ENCODE measurements at places on chromosomes 1 and 21.

GRCh38 chr1:79741720-79742421, 735.3 kb upstream of the ADGRL4 start:
- DNase-seq: no peak

DNA sequence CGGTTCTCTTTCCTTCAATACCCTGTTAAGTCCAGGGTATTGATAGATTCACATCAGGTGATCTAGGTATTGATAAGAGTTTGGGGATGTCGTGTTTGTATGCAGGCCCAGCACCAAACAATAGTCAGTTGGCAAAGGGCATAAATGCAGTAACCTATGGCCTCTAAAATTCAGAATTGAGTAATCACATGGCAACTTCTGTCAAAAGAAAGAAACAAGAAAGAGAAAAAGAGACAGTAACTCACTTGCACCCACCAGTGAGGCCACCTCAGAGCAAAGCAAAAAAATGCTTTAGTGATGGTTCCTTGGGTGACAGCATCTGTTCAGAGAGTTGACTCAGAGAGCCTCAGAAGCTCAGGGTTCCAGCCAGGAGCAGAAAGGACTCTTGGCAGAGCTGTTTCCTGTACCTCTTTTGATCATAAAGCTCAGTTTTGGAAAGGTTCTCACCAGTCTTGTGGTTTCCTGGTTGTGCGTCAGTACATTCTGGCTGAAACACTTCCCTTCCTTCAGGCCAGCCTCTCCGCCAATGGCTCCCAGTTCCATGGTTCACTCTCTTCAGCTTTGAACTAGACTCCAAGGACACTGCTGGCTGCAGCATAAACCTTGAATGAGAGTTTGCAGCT, 70.1 kb upstream of the GORAB start:
- DNase-seq: no peak

GRCh38 chr1:54968551-54968950, 11.9 kb upstream of the TMEM61 start:
- DNase-seq: no peak

GRCh38 chr1:242120432-242120831, 121.5 kb upstream of the MAP1LC3C start:
- no peak for DNase-seq

DNA sequence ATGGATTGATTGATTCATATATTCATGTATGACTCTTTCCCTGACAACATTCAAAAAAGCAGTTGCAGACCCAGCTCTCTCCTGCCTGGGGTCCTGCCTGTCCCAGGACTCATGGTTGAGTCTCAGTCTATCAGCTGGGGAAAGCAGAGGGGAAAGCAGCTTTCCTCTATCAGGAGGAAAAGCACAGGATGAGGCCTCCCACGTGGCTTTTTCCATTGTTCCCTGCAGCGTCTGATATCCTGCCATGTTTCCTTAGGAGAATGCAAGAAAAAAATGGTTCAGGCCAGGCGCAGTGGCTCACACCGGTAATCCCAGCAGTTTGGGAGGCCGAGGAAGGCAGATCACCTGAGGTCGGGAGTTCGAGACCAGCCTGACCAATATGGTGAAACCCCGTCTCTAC, 133.0 kb upstream of the VAMP3 start:
- no peak for DNase-seq

- DNase-seq: no peak
These were observed 1350.0 kb upstream of the ADGRL2 start for GRCh38 chr1:80450711-80451110.

GRCh38 chr1:186443638-186444037, 17.3 kb downstream of the PDC start:
- DNase-seq: no peak

DNA sequence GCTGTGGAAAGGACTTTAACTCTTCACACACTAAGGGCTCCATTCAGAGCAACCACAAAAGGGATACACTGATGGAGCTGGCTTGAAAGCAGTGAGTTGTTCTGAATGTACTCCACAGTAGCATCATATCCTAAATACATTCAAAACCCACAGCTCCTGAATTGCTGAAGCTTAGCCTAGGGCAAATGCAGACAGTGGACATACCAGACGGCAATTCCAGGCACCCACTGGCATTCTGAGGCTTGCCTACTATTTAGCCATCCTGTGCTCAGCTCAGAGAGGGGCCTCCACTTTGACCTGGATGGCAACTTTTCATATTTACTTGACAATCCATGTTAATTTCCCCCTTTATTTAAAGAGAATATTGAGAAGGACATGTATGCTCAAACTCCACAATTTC, 303.5 kb downstream of the NTNG1 start:
- no peak for DNase-seq

GRCh38 chr1:155158991-155159390, 14.1 kb downstream of the KRTCAP2 start:
- DNase-seq: no peak

- DNase-seq: no peak
These were observed 80.5 kb upstream of the PRMT6 start for GRCh38 chr1:106975944-106976343.

DNA sequence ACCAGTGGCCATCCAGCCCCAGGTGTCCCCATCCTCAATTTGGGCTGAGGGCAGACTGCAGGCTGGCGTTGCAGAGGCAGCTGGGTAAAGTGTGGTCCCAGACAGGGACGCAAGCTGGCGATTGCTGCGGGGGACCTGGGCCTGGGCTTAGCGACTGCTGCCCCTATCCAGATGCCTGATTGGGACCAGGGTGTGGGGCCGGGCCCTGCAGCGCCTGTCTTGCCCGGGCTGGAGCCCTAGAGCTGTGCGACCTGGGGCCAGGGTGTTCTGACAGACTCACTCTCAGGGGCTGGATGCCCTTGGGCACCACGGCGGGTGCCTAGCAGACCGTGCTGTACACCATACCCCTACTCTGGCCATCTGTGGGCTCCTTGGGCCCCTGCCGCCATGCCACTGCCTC, 16.2 kb upstream of the FAAP20 start:
- no peak for DNase-seq

DNA sequence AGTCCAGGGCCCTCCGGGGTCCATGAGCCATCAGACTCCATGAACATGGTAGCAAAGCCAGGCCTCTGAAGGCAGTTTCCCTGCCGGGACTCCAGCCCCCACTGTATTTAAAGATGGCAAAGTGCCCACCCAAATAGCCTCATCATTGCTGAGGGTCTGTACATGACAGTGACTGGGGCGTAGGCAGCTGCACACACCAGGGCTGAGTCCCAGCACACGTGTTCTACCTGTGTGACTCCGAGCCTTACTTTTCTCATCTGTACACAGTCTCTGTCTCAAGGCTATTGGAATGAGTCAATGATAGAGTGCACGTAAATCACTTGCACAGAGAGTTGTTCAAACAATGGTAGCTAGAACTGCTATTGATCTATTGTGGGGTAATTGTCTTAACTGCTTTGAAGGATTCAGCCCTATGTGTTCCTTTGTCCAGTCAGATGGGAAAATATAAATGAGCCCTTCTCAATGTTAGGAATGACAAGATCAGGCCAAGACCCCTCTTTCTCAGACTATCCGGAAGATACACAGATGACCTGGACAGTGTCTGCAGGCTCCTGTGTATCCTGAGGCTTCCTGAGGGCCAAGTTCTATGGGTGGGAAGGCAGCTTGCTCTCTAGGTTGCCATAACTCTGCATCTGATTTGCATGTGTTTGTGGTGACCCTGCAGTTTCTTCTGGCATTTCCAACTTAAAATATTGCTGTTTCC, 48.9 kb downstream of the RASSF5 start:
- DNase-seq: no peak

- DNase-seq: no peak
These were observed 455.2 kb downstream of the AJAP1 start for GRCh38 chr1:5109633-5110032.

- no peak for DNase-seq
These were observed 3.0 kb upstream of the RGS2 start for GRCh38 chr1:192805832-192806323.

- DNase-seq: peak; percentile 20
These were observed 35.1 kb downstream of the NUAK2 start for GRCh38 chr1:205286335-205286950.

GRCh38 chr1:113846391-113847035, 25.0 kb downstream of the PTPN22 start:
- DNase-seq: no peak

DNA sequence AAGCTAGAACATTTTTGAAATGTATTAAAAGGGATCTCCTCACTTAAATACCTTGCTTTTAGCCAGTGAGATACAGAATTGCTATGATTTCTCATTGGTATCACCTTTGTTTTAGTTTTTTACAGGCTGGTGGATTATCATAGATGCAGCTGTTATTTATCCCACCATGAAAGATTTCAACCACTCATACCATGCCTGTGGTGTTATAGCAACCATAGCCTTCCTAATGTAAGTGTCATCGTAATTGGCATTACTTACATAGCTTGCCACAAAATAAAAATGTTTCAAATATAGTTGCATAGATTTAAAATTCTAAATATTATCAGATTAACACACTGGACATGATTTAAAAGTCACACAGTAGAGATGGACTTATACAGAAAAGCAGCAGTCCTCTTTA, 4.7 kb downstream of the TMEM50A start:
- DNase-seq: no peak

DNA sequence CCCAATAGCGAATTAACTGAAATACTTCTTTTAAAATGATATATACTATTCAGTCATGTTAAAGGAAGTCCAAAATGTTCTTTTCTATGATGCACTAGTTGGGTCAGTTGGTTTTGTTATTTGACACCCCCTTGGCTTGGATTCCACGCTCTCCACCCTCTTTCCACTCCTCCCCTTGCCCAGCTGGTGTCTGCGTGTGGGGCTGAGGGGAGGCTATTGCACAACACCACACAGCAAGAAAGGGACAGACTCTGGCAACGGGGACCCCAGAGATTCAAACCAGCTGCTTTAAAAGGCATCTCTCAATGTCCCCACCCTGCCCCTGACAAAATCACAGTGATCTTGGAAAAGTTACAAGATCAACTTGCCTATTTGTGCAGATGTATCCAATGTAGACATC, 394.3 kb downstream of the TGFB2 start:
- DNase-seq: no peak

GRCh38 chr1:150022357-150022756, 11.8 kb upstream of the OTUD7B start:
- no peak for DNase-seq

- no peak for DNase-seq
These were observed 140.8 kb downstream of the LHX8 start for GRCh38 chr1:75274920-75275506.

DNA sequence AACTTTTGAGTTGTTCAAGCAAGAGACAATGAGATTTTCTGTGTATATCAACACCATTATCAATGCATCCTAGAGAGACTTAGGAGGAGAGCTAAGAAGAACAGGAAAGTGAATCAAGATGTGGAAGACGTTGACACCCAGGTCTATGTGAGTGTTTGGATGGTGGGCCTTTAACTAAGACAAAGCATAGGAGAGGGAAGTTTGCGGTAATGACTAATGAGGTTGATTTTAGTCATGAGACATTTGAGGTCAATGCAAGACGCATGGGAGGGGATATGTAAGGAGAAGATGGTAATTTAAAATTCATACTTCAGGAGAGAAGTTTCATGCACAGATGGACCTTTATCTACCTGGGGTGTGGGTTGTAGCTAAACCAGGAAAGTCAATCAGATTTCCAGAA, 269.6 kb downstream of the VAV3 start:
- DNase-seq: no peak

- DNase-seq: no peak
These were observed 16.6 kb downstream of the HIVEP3 start for GRCh38 chr1:41902159-41902577.

DNA sequence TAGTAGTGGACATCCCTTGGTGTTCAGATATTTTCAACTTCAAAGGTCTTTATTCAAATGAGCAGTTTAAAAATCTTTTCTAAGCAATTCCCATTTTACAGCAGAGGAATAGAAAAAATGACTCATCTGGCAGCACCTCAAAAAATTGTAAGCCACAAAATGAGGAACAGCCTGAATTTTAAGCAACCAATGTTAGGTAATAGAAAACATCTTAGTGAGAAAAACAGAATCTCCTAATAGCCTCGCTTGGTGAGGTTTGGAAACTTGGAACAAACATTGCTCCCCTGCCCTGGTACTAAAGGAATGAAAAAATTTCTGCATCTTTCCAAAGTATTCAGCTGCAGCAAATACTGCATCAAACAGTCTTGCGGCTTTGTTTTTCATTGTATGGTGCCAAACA, 264.4 kb downstream of the NTNG1 start:
- no peak for DNase-seq

GRCh38 chr1:14441302-14441741, 157.2 kb upstream of the KAZN start:
- no peak for DNase-seq

DNA sequence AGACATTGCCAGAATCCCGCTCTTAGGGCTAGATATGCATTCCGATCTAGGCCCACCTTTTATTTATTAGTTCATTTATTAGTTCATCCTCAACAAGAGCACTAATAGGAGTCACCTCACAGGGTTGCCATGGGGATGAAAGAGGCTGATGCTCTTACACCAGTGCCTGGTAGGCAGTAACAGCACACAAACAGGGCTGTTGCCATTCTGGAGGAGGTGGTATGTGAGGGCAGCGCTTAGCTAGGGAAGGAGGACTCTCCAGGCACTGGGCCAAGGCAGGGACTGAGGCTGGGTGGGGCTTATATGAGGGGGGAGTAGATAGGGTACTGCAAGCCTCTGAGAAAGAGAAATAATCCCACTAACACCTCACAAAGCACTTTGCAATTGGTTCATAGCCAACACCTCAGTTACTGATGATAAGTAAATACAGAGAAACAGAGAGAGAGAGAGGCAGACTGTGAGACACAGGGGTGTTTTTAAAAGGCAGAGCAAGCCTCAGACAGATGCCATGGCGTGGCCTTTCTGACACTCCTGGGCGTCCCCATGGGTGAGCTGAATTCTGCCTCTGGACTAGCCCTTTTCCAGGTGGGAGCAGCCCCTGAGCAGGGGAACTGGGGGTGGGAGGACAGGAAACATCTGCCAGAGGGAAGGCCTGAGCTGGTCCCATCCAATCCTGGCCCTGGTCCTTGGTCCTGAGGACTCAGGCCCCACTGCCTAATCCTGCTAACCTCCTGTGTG, 5.9 kb downstream of the FCGR2A start:
- DNase-seq: no peak

GRCh38 chr1:242140836-242141235, 141.9 kb upstream of the MAP1LC3C start:
- DNase-seq: no peak

GRCh38 chr1:113940365-113941244, 11.5 kb downstream of the HIPK1 start:
- DNase-seq: no peak

DNA sequence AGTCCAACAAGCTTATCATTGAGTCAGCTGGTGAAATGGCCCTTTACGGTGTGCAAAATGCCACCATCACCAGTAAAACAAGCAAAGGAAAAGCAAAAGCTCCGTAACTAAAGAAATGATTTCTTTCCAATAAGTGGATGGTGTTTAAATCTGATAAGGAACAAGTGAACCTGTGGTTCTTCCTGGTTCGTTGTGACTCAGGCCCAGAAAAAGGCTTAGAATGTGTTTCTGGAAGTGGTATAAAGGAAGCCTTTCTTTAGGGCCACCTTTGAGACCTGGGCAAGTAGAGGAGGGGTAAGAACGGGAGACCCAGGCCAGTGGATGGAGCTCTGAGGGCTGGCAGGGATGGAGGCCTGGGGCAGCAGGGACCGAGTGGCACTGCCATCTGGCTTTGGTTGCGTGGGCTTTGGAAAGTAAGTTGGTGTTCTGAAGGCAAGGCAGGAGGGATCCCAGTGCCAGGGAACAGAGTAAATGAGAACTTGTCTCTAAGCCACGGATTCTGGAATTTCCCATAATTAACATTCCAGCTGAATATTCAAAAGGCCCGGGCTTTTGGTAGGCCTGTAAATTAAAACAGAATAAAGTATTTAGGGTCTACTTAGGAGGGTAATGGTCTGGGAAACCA, 87.9 kb upstream of the LMO4 start:
- no peak for DNase-seq
